T-helper 17 cell (primary cell): ENCODE measurements at places on chromosomes 11 and 22. TPM values are rescaled to one million over a fixed set of nuclear protein-coding genes. Genes with fewer than 3 reads are reported as not detected.

- H3K27me3 ChIP-seq: no peaks in the 10 kb centered on the region
- no peak for DNase-seq
- H3K36me3 ChIP-seq: no peaks in the 10 kb centered on the region
- H3K27ac ChIP-seq: no peak overlapping the region
These were observed 91.3 kb downstream of the SOX6 start for GRCh38 chr11:16265022-16265421.

DNA sequence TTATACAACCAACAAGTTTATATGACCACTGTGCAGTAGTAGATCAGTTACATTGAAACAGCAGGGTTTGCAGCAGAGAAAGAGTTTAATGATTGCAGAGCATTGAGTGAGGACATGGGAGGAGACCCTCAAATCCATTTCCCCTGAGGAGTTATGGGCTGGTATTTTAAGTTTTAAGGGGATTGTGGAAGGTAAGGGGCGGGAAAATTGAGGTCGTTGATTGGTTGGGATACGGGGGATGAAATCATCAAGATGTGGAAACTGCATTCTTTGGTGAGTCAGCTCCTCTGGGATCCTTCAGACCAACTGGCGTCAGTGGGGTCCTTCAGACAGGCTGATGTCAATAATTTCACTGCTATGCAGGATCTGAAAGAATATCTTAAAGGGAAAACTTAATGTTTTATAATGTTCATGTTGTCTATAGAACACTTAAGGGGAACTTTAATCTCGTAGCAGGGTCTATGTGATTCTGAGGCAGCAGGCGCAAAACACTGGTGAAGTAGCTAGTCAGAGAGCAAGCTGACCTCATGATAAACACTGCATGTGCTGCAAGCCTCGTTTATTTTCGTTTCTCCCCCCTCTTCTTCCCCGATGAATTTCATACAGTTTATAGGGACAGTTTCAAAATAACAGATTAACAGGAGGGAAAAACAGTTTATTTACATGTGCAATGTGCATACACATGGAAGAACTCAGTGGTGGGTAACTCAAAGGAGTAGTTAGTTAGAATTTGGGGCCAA is 17.4 kb upstream of the BACE1-AS start:
- H3K4me1 ChIP-seq: peaks cover 18% of the 10 kb centered on the region
- DNase-seq: no peak
- no peaks in the 10 kb centered on the region for H3K27me3 ChIP-seq

The GPHA2 gene
- total RNA-seq: not detected

- H3K4me3 ChIP-seq: no peak overlapping the region
- H3K27me3 ChIP-seq: no peaks in the 10 kb centered on the region
- no peak overlapping the region for H3K27ac ChIP-seq
These were observed 21.0 kb downstream of the SPECC1L start for GRCh38 chr22:24291515-24292201.

DNA sequence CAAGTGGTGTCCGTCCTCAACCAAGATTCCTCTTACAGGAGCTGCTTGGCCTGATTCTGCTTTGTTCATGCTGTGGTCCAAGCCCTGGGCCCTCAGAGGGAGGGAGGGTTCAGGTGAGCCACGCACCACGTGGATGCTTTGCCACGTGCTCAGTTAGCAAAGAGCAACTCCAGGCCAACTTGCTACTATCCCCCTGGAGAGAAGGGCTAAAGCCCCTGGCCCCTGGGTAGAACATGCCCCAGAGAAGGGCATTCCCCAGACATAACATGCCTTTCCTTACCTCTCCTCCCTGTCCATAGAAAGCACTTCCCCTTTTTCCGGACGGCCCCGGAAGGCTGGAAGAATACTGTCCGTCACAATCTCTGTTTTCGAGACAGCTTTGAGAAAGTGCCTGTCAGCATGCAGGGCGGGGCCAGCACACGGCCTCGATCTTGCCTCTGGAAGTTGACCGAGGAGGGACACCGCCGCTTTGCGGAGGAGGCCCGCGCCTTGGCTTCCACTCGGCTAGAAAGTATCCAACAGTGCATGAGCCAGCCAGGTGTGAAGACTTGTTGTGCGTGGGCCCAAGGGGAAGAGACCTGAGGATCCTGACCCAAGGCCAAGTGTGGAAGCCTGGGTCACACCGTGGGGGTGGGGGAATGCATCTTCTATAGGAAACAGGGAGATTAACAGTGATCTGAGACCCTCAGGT is 8.8 kb downstream of the FOXR1 start:
- DNase-seq: no peak
- H3K4me1 ChIP-seq: no peaks in the 10 kb centered on the region
- H3K27me3 ChIP-seq: peaks cover 19% of the 10 kb centered on the region

- no peaks in the 10 kb centered on the region for H3K36me3 ChIP-seq
- peaks cover 18% of the 10 kb centered on the region for H3K4me1 ChIP-seq
- H3K4me3 ChIP-seq: peak within 1 kb of the TSS; percentile 97
- DNase-seq: no peak
These were observed at the start of gene DESI1 for GRCh38 chr22:41620589-41621098. Gene DESI1 (minus strand): TSS chr22:41621043. CDS start chr22:41620839, 204 bp downstream.

DNA sequence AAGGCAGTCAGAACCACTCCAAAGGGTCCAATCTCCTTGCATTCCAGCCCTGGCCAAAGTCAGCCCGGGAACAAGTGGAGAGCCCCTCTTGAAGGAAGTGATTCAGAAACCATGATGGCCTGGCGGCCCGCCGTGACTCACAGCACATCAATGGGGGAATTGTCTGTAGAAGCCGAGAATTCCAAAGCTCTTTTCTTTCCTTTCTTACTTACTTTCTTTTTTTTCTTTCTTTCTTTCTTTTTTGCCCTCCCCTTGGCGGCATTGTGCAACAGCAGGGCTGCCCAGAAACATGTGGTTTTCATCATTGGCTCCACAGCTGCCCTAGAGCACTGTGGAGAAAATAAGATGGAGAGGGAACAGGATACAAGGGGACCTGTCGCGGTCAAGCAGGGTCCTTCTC is 140.2 kb upstream of the TIMP3 start:
- no peak for DNase-seq
- no peaks in the 10 kb centered on the region for H3K36me3 ChIP-seq
- no peak overlapping the region for H3K27ac ChIP-seq
- peaks cover 49% of the 10 kb centered on the region for H3K27me3 ChIP-seq
- H3K4me1 ChIP-seq: no peaks in the 10 kb centered on the region

DNA sequence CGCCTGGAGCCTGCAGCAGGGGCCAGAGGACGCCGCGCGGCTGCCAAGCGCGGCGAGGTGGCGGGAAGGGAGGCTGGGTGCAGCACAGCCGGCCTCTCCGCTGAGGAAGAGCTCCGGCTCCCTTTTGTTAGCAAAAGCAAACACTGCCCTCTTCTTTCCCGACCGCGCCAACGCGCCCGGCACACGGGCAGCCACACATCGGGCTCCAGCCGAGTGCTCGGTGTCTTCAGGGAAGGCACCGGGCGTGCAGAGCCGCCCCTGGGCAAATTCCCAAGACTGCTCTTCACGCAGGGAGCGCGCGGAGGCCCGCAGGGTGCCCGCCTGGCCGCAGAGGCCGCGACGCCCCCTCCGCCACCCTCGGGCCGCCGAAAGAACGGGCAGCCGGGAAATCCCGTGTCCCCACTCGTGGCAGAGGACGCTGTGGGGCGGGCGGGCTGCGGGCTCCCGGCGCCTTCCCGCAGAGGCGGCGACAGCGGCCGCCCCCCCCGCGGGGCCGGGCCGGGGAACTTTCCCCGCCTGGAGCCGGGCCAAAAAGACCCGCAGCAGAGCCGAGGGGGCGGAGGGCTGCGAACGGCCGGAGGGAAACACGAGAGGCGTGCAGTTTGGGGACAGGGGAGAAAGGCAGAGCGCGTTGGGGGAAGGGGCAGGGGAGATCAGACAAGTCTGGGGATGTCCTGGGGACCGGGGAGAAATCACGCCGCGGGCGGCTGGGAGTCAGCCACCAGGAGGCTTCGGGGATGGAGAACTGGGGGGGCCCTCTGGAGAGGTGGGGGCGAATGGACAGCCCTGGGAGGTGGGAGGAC is 931 bp downstream of the CADM1 start:
- H3K4me3 ChIP-seq: peak overlapping the region; percentile 75
- DNase-seq: no peak
- H3K4me1 ChIP-seq: no peaks in the 10 kb centered on the region
- H3K27me3 ChIP-seq: peaks cover 27% of the 10 kb centered on the region
- H3K27ac ChIP-seq: peak overlapping the region; percentile 11

GRCh38 chr11:86774417-86774816 is 25.9 kb upstream of the PRSS23 start:
- no peak overlapping the region for H3K27ac ChIP-seq
- no peak overlapping the region for H3K4me3 ChIP-seq
- no peak for DNase-seq
- H3K27me3 ChIP-seq: peaks cover 29% of the 10 kb centered on the region

DNA sequence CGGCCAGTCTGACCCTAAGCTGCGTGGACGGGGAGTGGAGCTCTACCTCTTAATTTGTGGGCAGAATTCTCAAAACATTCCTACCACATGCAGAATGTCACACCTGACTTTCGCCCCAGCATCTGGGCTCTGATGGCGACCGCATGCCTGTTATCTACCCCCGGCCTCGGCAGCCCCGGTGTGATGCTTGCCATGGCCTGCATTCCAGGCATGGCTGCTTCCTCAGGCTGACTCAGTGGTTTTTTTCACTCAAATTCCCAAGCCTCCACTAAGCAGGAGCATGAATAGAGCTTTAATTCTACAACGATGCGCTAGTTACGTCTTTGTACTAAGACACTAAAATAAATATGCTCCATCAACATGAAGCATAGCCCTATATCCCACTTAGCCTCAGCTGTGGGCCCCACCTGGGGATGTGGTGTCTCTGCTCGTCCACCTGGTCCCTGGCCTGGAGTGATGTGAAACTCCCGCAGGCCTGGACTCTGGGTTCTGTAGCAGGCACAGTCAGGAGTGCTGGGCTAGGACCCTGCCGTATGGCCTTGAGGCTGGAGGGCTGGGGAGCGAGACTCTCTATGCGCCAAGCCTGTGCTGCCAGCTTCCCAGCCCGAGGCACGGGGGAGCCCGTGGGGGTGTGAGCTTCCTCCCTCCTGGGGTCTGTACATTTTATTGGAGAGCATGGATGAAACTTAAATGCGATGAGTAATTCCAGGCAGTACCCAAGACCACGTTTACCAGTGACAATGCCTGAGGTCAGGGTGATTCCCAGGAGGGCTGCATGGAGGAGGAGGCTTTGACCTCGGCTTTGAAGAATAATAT is 153.2 kb downstream of the CTTN start:
- H3K27ac ChIP-seq: no peak overlapping the region
- DNase-seq: no peak
- H3K36me3 ChIP-seq: no peaks in the 10 kb centered on the region
- H3K27me3 ChIP-seq: peaks cover 18% of the 10 kb centered on the region
- no peaks in the 10 kb centered on the region for H3K4me1 ChIP-seq

- DNase-seq: no peak
- no peaks in the 10 kb centered on the region for H3K4me1 ChIP-seq
- no peak overlapping the region for H3K27ac ChIP-seq
- H3K36me3 ChIP-seq: no peaks in the 10 kb centered on the region
These were observed 167.0 kb upstream of the NECTIN1 start for GRCh38 chr11:119895981-119896380.

The PLAAT3 gene
- total RNA-seq: 3.3 TPM

- H3K4me1 ChIP-seq: peaks cover 26% of the 10 kb centered on the region
- H3K4me3 ChIP-seq: no peak overlapping the region
- peaks cover 2% of the 10 kb centered on the region for H3K36me3 ChIP-seq
- peak overlapping the region; percentile 66 for H3K27ac ChIP-seq
These were observed 4.9 kb downstream of the POLR3H start for GRCh38 chr22:41539146-41540005.

- no peak overlapping the region for H3K4me3 ChIP-seq
- peaks cover 3% of the 10 kb centered on the region for H3K4me1 ChIP-seq
- DNase-seq: no peak
- H3K27ac ChIP-seq: no peak overlapping the region
- H3K36me3 ChIP-seq: peaks cover 7% of the 10 kb centered on the region
- peaks cover 35% of the 10 kb centered on the region for H3K27me3 ChIP-seq
These were observed 18.5 kb downstream of the APOL5 start for GRCh38 chr22:35736166-35736565.

DNA sequence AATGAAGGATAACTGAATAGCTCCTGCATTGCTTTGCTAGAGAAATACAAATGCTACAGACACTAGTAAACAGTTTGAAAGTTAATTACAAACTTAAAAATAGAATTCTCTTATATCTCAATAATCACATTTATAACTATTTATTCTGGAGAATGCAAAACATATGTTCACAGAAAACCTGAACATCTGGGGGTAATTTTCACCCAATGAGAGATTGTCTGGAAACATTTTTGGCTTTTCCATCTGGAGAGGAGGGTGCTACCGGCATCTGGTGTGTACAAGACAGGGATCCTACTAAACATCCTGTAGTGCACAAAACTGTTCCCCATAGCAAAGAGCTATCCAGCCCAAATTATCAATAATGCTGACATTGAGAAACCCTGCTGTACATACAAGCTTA is 378.4 kb upstream of the CHORDC1 start:
- DNase-seq: no peak
- no peaks in the 10 kb centered on the region for H3K4me1 ChIP-seq
- H3K27ac ChIP-seq: no peak overlapping the region

- no peak for DNase-seq
- H3K27me3 ChIP-seq: no peaks in the 10 kb centered on the region
- no peaks in the 10 kb centered on the region for H3K36me3 ChIP-seq
- H3K27ac ChIP-seq: no peak overlapping the region
- H3K4me1 ChIP-seq: peaks cover 33% of the 10 kb centered on the region
These were observed 89.7 kb downstream of the FAM76B start for GRCh38 chr11:95699631-95700470.

The MOGAT2 gene
- not detected for total RNA-seq

GRCh38 chr11:82906931-82907330 is 5.4 kb downstream of the DDIAS start:
- peaks cover 20% of the 10 kb centered on the region for H3K4me1 ChIP-seq
- H3K27me3 ChIP-seq: no peaks in the 10 kb centered on the region
- peak overlapping the region; percentile 43 for H3K27ac ChIP-seq

The PNPLA3 gene
- not detected for total RNA-seq

The CSF2RB gene
- 5.1 TPM for total RNA-seq

DNA sequence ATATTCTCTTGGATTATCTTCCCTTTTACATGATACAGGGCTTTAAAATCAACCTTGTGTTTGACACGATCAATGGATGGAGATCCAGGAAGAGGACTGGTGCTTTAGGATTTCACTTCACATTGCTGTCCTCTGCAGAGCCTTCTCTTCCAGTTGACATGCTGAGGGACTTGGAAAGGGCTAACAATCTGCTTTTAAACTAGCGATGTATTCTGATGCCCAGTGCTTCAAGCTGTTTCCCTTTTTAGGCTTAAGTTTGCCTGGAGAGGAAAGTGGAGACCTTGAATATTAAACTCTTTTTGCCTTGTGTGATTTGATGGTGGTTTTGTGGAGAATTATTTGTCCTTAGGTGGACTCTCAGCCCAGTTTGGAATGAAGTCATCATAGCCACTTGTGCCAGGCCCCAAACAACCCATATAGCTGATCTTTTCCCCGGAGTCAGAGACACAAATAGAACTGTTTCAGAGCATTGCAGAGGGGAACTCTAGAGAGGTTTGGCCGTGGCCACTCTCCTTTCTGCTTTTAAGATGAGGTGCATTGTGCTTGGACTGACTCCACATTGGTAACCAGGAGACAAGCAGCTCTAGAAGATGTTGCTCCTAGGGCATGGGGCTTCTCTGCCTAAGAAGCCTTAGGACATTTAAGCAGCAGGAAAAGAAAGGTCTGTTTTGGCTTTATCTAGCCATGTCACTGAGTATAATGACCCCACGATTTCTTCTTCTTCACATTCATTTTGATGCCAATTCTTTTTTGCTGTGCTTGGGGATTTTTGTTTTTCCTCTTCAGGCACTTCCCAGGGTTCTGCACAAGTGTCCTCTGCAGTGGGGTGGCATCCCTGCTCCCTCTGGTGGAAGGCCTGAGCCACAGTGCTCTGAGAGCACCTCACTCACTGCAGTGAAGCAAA is 152.8 kb downstream of the NCAM1 start:
- no peak overlapping the region for H3K4me3 ChIP-seq
- peaks cover 50% of the 10 kb centered on the region for H3K27me3 ChIP-seq
- no peak overlapping the region for H3K27ac ChIP-seq
- no peaks in the 10 kb centered on the region for H3K36me3 ChIP-seq
- no peak for DNase-seq
